Osteoblast (primary cell): ENCODE measurements at places on chromosomes 4 and X. TPM values are rescaled to one million over a fixed set of nuclear protein-coding genes. Genes with fewer than 3 reads are reported as not detected.
A peak's percentile ranks its signal among the peaks of the same experiment; 100 is the strongest.

GRCh38 chr4:31360786-31361185 lies 640.6 kb downstream of the PCDH7 start:
- DNase-seq: no peak

DNA sequence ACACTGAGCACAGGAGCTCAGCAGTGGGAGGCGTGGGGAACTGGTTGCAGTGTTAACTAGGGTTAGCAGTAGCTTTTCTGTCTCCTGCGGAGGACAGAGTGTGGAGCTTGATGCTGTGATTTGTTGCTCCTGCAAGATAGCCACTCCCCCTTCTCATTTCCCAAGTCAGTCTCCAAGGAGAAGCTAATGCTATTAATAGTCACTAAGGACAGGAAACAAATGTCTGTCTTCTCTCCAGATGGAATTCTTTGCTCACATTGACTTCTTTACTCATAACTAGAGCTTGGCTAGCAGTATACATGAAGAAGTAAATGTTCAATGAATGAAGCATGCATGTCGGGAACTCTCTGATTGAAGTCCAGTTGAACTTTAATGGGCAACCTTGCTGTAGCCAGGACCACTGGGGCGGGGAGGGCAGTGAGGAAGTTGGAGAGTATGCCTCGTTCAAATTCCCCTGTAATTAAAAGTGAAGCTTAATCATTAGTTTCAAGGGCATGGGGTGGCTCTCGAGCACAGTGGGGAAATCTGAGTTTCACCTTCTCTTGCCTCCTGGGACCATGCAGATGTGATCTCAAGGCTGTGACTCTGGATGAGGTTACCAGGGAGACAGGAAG lies 156.6 kb upstream of the SCML1 start:
- no peak for DNase-seq

- no peak for DNase-seq
Observed at GRCh38 chr4:79851625-79852304, 221.3 kb downstream of the ANTXR2 start.

DNA sequence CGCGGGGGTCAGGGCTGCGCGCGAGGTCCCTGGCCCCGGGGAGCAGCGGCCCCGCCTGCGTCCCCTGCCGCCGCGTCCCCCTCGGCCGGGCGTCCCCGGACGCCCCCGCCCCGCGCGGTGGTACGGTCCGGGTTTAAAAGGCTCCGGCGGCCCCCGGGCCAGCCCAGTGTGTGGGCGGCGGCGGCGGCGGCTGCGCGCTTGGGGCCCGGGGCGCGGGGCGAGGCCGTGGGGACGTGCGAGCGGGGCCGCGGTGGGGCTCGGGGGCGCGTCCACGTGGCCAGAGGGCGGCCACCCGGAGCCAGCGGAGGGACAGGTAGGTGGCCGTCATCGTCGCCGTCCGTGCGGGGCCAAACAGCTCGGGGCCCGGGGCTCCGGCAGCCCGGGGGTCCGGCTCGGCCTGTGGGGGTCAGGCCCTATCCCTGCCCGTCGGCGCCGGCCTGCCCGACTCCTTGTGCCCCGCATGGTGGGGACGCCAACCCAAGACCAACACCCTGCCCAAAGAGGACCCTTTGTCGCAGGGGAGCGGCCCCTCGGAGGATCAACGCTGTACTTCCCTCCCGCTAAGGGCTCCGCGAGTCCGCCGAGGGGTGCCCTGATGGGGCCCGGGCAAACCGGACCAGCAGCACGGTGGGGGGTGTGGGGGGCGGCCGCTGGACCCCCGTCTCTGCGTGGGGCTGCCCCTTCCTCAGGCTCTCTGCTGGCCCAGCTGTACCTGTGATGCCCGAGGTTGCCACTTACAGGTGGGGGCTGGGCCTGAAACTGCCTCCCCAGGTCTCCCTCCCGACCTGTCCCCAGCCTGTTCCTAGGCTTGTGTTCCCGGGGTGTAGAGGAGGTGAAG lies at the start of gene PLXNA3:
TSS of gene PLXNA3 (plus strand) at position 166 of the 838 bp plus-strand sequence. CDS start 1,903 bp downstream, outside the sequence.
- DNase-seq: peak; percentile 97

- no peak for DNase-seq
Observed at GRCh38 chr4:183940864-183941263, 35.8 kb downstream of the STOX2 start.

DNA sequence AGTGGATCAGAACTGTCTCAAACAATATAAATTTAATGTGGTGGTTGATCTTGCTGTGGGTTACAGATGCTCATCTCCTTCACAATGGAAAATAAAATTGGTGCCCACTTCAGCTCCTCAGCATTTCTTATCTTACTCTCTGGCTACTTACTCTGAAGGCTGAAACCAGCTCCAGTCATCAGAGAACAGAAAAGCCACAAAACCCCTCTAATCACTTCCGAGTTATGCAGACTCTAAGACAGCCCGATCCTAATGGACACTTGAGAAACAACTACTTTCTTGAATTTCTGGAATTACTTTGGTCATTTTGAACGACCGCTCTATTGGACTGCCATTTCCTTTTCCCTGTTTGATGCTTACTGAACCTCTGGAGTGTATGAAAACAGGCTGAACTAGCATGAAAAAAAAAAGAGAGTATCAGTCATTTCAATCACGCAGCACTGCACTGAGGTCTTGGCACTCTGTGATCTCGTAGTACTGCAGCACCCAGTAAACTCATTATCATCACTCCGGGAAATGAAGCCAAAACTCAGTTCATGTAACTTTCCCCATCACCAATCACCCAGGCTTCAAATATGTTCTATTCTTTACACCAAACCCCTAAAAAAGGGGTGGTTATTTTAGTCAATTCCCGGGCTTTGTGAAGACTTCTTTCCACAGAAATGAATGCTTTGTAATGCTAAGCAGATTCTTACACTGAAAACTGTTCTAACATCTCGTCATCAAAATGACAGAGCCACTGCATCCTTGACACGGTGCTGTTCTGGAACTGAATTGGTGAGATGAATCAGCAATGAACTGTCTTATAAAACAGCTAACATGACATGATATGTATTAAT lies 54.5 kb downstream of the TSPAN5 start:
- DNase-seq: no peak

DNA sequence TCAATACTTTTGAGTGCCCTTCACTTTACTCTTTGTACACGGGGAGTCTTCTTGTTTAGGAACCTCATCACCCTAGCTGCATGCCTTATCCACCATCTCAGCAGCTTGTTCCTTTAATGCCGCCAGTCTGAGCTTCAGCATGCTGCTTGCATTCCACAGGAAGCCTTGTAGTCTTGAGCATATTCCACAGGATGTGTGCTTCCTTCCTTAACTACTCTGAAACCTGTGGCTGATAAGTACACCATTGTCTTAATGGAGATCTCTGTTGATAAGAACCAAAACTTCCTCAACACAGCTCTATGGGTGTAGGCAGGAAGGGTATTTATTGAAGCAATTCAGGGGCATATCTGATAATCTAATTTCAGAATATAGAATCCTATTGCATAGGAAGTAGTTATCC lies 24.4 kb upstream of the CCNI start:
- DNase-seq: no peak

- no peak for DNase-seq
Observed at GRCh38 chrX:37651921-37652452, 33.6 kb upstream of the XK start.

Gene PI4K2B
- total RNA-seq: 20.3 TPM in 2 replicates

Gene SULT1B1
- total RNA-seq: not detected in 2 replicates

Gene GRPR
- total RNA-seq: not detected in 2 replicates

Gene BEX5
- total RNA-seq: not detected in 2 replicates

Gene GPR143
- not detected in 2 replicates for total RNA-seq

Gene FBXO8
- 30.1 and 32.2 TPM in 2 replicates for total RNA-seq

Gene P2RY8
- total RNA-seq: under 0.01 TPM in 1 of 2 replicates, not detected in the other
